ENCODE measurements at places on chromosomes 1 and 21.

GRCh38 chr1:98405581-98406074, 255.9 kb upstream of the SNX7 start:
- no peak for DNase-seq

DNA sequence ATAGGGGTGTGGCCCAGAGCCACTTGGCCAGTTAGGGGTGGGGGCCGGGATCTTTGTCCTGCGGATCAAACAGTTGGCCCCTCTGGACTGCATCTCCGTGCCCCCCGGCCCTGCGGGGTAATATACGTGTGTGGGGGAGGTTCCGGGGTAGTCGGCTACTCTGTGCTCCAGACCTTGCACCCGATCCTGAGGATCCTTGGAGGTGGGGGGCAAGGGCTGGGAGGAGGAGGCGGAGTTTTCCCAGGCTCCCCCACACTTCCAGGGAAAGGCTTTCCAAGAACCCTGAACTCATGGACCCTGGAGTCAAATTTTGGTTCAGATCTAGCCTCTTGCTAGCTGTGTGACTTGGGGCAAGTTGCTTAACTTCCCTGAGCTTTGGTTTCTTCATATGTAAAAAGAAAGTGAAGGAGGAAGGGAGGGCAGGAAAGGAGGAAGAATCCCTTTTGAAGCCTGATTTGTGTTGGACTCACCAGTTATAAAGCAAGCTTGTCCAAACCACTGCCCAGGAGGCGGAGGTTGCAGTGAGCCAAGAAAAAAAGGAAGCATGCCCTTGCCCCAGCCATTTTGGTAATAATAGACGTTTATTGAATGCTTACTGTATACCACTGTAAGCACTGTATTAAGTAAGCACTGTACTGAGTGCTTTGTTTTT, 686 bp downstream of the MIIP start:
- DNase-seq: no peak

- no peak for DNase-seq
Observed at GRCh38 chr1:223067914-223068313, 75.1 kb downstream of the TLR5 start.

DNA sequence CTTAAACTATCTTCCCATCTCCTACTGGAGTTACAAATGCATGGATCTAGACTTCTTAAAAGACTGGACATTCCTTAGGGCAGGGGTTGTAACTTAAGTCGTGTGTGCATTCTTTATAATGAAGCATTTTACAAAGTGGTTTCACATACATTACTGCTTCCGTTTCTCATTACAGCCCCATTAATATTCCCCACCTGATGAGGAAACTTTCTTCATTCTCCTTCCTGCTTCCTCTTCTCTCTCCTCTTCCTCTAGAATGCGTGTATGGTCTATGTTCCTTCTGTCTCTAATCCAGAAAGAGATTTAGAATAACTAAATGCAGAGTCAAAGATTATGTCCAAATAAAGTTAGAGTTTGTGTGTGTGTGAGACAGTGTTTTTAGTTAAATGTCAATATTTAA, 1.8 kb upstream of the CAP1 start:
- DNase-seq: no peak

GRCh38 chr1:29121936-29122681, 1.6 kb downstream of the TMEM200B start:
- DNase-seq: no peak

DNA sequence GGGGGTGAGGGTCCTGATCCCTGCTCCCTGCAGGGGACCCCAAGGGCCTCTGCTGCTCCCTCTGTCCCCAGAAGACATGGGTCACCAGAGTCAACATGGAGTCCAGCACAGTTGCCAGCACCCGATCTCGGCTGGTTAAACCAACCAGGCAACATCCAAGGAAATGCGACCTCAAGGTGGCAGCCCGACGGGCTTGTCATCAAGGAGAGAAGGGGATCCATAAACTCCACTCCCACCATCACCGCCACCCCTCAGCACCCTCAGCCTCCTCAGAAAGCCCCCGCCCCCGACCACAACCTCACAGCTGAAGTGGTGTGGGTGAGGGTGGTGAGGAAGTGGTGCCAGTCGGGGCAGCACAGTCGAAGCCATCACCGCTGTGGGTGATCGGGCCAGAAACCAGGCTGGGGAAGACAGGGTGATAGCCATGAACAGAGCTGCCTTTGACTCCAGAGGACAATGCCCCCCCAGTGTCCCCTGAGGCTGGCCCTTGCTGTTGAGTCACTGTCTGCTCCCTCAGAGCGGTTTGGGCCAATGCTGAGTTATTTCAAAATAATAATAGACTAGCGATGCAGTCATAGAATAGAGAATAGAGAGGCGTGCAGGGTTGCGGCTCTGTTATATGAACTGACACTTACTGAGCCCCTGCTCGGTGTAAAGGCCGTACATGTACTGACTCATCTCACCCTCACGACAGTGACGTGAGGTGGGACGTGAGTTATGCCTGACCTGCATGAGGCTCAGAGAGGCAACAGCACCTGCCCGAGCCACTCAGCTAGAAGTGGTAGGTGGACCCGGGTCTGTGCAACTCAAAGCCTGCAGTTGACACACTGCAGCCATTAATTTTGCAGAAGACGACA, 88.7 kb upstream of the IFFO2 start:
- no peak for DNase-seq

- DNase-seq: no peak
Observed at GRCh38 chr1:245294020-245294419, 139.2 kb downstream of the KIF26B start.

GRCh38 chr1:159999204-159999603, 32.6 kb downstream of the PIGM start:
- no peak for DNase-seq

All from NCI-H2029 (cell line).